ENCODE measurements at places on chromosomes 4 and X. TPM values are rescaled to one million over a fixed set of nuclear protein-coding genes. Genes with fewer than 3 reads are reported as not detected.

- DNase-seq = no peak
Observed at GRCh38 chrX:115318139-115318538, 28.6 kb downstream of the LUZP4 start.

Gene ERAS
- not detected for total RNA-seq

- no peak for DNase-seq
Observed at GRCh38 chr4:60885011-60885410, 315.1 kb upstream of the ADGRL3 start.

DNA sequence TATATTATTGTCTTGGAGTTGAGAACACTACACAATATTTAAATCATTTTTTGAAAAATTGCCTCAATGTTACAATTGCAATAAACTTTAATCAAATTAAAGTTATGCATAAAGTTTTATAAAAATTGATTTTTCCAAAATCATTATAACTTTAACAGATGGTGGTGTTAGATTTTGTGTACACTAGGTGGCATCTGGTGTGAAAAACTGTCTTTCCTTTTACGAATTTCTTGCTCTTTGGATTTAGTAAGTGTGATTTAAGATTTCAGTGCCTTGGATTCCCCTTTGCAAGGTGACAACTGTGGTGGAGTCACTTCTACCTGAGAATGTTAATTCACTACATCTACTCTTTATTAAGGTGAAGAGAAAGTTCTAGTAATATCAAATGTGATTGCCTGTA, 91.6 kb downstream of the AREG start:
- peak; percentile 59 for DNase-seq

GRCh38 chr4:187632260-187632995, 363.1 kb upstream of the ZFP42 start:
- no peak for DNase-seq

GRCh38 chr4:100081491-100081890, 108.8 kb downstream of the DDIT4L start:
- DNase-seq = no peak

- no peak for DNase-seq
Observed at GRCh38 chr4:74166818-74167217, 8.9 kb downstream of the MTHFD2L start.

DNA sequence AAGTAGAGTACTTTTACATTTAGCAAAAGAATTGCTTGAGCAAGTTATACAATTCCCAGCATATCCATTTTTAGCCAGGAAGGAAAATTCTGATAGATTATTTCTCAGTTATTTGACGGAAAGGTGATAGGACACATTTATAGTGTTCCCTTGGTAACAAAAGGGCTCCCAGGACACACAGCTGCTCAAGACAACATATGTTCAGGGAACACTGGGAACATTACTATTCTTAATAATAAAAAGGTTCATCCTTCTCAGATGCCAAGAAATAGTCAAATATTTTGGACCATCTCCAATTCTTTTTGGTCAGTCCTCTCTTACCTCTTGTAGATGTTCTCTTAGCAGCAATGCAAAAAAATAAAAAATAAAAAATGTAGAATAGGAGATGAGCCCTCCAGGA, 66.8 kb upstream of the SMAD1 start:
- DNase-seq = no peak

DNA sequence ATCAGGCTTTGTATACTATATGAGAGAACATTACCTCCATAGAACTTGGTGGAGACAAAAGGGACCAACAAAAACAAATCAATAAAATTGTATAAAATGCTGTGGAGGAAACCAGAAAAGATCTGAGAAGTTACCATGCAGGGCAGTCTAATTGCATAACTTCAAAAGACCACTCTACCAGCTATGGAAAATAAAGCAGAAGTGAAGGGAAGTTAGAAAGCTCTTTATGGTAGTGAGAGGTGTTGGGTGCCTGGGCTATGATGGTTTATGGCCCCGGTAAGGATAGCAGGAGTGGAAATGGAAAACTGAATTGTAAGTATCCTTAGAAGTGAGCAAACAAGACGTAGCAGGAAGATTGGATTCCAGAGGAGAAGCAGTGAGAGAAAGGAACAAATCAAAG, 3.1 kb downstream of the TMEM184C start:
- no peak for DNase-seq

DNA sequence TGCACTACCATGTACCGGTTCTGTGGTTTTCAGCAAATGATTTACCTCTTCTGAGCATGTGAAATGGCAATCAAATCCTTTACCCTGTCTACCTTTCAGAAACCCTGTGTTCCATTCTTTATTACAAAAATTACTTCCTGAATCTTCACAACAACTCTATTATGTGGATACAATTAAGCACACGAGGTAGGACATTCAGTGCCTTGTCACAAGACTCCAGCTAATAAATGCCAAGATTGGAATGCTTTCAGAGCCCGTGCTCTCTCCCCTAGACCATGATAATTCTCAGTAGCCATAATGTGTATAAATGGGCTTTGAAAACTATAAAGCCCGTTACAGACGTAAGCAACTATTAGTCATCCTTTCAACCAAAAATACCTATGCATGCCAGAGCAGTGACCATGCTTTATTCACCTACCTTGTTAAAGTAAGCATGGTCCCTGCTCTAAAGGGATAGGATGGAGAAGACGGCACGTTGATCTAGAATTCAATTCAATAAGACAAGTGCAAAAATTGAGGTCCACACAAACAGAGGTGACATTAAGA, 2.4 kb downstream of the RXFP1 start:
- DNase-seq = no peak

Gene OPN1LW
- not detected for total RNA-seq

Gene TLR10
- total RNA-seq = not detected

DNA sequence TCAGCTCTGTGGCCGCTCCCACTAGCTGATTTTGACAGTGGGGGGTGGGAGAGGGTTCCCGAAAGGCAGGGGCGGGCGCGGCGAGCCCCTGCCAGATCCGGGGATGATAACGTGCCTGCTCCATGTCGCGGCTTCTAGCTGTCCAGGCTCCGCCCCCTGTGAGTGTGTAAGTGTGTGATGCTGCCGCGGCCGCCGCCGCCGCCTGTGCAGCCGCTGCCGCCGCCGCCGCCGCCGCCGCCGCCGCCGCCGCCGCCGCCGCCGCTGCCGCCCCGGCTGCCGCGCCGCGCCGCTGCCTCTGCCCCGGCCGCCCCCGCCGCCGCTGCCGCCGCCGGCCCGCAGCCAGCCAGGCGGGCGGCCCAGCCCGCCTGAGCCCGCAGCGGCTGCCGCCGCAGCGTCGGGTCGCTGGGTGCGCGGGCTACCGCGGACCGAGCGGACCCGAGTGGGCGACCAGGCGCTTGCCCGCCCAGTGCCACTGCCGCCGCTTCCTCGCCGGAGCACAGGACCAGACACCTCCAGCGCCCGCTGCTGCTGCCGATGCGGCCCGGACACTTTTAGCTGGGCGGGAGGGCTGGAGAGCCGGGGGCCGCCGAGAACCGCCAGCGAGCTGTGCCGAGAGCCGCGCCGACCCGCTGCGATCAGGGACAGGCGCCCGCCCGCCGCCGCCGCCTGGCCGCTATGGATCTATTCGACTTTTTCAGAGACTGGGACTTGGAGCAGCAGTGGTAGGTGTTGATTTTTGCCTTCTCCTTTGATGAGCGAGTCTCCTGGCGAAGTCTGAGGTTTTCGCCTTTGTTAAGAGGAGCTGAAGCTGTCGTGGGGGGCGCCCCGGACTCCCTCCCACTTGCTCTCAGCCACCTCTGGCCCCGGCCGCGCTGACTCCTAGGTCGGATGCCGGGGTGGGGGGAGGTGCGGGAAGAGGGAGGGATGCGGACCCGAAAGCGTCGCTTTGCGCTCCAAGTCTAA, at the start of gene AFF2:
AFF2 (plus strand) TSS at position 195 of the 963 bp plus-strand sequence; CDS start at position 676, 481 bp downstream.
- DNase-seq = peak; percentile 28

Gene TASL
- total RNA-seq = not detected

GRCh38 chrX:7054219-7055216, 93.0 kb upstream of the STS start:
- no peak for DNase-seq

DNA sequence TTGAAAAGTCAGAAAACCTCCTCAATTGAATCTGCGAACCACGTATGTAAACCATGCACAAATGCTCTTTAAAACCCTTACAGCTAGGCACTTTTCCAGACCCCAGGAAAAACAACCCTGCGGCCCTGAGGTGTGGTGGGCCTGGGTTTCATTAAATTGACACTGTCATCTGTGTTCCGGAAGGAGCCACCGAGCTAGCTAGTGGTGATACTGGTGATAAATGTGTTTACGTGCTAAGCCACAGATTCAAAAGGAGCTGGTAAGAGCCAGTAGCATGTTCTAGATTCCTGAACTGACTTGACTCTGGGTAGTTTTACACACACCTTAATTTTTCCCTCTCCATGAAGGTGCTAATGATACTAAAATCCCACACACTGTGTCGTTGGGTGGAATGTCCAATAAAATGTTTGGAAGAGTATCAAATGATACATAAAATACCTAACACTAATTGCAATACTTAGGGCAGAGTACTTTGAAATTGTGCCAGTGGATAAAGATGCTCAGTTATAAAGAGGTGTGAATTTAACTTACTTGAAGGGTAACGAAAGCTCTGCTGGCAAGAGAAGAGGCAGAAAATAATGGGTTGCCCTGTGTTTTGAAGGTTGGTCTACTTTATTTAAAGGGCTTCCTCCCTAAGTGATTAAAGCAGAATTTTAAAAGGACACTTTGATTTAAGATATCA, 8.5 kb downstream of the SMS start:
- no peak for DNase-seq

Gene CLGN
- 0.51 TPM for total RNA-seq

DNA sequence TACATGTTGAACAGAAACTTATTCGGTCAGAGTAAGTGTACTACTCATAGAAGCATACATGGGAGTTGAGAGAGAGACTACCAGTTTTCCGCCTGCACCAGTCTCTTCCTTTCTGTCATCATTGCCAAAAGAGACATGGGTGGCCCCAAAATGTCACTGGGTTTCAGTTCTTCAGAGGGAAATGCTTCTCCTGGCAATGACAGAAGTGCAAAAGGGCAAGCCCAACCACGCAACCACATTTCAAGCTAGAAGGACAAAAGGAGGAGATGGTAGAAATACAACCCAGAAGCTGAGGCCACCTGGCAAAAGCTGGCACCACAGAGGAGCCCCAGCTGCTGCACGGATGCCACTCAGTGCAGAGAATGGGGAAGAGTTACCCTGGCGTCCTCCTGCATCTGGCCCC, 320.1 kb downstream of the BCOR start:
- no peak for DNase-seq

GRCh38 chr4:137414802-137415201, 117.5 kb downstream of the PCDH18 start:
- DNase-seq = no peak

- DNase-seq = no peak
Observed at GRCh38 chr4:96108146-96108545, 268.3 kb downstream of the PDHA2 start.

- peak; percentile 55 for DNase-seq
Observed at GRCh38 chrX:71998836-71999509, 88.3 kb downstream of the NHSL2 start.

Gene PLP1
- total RNA-seq = not detected

Gene SLC4A4
- 0.17 TPM for total RNA-seq

Gene ADH1A
- total RNA-seq = not detected

- DNase-seq = no peak
Observed at GRCh38 chrX:10414862-10415261, 205.5 kb downstream of the MID1 start.

GRCh38 chr4:77734928-77735327, 84.2 kb downstream of the CNOT6L start:
- peak; percentile 7 for DNase-seq

DNA sequence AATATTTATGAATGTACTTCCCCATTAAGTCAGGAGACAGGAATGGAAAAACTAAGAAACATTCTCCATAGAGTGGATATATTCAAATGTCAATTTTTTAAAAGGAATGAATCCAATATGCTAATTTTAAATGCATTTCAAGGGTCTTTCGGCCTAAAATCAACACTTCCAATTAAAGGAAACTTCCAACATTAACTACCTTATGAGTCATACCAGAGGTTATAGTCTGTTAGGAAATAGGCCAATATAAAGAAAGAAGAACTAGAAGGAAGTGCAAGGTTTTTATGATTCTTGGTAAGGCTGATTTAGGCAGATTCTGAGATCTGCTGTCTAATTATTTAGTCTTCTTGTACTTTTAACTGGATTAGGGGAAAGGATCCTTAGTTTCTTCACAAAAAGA, 260.1 kb upstream of the EDNRA start:
- no peak for DNase-seq

Gene SH2D1A
- total RNA-seq = not detected

- DNase-seq = no peak
Observed at GRCh38 chrX:10576186-10576585, 44.2 kb downstream of the MID1 start.

Data from dermis blood vessel endothelial cell (primary cell).